Activated naive CD8-positive, alpha-beta T cell treated with anti-CD3 and anti-CD28 coated beads, Interleukin-2, amount 10 ng/mL, durations not matched to agents 7 days and 5 days (primary cell): ENCODE measurements at places on chromosomes 2 and 18.

DNA sequence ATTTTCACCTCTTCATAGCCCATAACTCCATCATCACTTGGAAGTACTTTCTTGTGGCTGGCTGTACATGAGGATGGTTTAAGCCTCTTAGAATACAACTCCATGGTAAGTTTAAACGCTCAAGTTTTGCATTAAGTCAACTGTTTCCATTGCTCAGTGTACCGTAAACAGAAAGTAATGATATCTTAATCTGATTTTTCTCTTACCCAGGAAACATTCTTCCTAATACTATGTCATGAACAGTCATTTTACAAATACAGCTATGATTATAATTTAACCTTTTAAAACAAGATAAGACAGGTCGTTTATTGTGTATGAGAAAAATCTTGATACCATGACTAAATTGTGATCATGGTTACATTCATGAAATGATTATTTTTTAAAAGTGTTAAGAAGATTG is 11.6 kb upstream of the DYNC2LI1 start:
- DNase-seq, result no peak

GRCh38 chr2:128642821-128643220 is 324.2 kb upstream of the HS6ST1 start:
- no peak for DNase-seq

DNA sequence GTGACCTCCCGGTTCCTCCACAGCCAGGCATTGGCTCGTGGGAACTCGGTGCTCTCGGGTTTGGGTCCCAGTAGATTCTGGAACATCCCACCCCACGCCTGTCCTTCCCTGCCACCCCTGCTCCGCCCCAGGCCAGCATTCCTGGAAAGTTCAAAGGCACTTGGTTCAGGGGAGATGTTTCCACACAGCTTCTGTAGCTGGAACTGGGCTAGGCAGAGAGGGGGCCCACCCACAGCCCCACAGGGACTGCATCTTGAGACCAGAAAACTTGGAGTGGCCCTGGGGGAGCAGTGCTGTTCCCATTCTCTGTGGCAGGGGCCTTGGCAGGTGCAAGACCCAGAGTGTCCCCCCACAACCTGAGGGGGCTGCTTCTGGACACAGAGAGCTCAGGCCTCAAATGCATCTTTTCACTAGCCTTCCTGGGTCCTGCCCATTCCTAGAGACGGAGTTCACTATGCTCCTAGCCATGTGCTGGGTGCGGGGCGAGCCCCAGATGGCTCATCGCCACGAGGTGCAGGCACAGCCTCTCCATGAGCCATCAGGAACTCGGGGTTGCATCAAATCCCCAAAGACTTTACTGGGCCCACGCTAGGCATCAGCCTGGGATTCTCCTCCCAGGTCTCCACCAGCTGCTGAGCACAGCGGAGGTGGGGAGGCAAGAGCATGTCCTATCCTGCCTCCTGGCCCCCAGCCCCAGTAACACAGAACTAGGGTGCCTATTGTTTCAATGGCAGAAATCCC is 68.7 kb downstream of the ZFP36L2 start:
- no peak for DNase-seq

- no peak for DNase-seq
Observed at GRCh38 chr2:167733747-167734146, 513.6 kb downstream of the STK39 start.

DNA sequence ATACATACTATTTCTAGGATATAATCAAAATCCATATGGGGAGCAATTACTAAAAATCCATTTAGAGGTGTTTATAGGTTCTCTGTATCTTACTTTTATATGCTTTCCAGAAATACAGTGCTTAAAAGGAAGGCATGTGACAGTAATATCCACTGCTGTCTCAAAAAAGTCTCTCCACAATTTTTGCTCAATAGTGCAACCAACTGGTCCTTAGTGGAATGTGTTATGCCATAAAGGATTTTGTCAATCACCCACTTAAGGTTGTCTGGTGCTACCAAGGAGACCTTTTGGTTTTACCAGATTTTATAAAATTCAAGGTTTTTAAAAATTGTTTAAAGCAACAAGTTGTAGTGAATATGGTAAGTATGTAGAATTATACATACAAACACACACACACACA is 328.5 kb upstream of the DSEL start:
- no peak for DNase-seq

- no peak for DNase-seq
Observed at GRCh38 chr2:112936927-112937232, 25.9 kb downstream of the IL37 start.

DNA sequence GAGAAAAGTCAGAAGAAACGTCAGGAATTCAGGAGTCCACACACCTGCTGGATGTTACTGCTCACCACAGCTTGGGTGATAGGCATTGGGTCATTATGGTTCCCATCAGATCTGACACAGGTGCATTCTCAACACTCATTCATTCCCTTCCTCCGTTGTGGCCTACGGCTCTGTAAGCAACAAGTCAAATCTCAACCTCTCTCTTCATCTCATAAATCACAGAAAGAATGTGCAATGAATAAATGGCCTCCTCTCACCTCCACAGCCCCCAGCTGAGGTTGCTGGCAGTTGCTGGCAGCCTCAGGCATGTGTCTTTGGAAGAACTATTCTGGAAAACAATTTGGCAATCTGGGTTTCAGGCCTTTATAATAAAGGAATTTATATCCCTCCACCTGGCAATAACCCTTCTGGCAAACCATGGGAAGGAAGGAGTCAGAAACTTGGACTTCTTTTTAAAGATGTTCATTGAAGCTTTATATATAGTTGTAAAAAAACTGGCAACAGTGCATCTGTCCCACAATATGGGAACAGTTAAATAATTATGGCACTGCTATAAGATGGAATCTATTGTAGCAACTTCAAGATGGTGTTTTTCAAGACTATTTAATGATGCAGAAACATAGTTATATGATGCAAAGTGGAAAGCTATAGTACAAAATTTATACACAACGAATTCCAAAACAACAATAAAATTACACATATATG is 175.4 kb downstream of the ANAPC1 start:
- DNase-seq, result no peak

- DNase-seq, result no peak
Observed at GRCh38 chr2:111930875-111931274, 32.5 kb downstream of the MERTK start.

DNA sequence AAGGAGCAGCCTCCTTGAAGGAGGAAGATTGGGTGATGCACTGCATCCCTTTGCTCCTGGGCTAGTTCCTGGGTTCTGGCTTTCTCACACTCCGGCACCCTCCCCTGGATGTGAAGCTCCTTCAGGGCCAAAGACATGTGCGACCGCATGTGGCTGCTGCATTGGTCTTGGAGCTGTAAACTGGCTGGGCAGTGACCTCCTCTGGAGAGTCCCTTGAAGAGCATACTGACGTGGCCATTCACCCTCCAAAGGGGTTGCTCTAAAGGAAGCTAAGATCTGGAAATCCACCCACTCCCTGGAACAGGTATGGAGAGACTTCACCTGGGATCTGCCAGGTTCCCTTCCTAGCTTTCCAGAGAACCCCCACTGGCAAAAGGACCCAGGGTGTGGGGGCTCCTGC is 62.1 kb downstream of the TMEM17 start:
- no peak for DNase-seq

GRCh38 chr2:188976545-188977268 is 2.5 kb downstream of the COL3A1 start:
- DNase-seq, result no peak
